Inflammatory macrophage treated with lipopolysaccharide for 1 hour (primary cell): ENCODE measurements at places on chromosomes 12 and 14.

DNA sequence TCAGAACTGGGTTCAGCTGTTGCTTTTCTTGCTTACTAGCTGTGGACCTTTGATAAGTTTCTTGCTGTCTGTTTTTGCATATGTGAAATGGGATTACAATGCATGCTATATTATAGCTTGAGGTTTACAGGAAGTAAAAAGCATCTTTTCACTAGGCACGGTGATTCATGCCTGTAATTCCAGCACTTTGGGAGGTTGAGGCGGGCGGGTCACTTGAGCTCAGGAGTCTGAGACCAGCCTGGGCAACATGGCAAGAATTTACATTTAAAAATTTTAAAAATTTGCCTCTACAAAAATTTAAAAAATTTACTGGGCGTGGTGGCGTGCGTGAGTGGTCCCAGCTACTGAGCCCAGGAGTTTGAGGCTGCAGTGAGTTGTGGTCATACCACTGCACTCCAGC lies 42.0 kb downstream of the CALM1 start:
- DNase-seq, result no peak

- no peak for DNase-seq
Measured at GRCh38 chr14:69987406-69988121, 108.3 kb downstream of the SMOC1 start.

DNA sequence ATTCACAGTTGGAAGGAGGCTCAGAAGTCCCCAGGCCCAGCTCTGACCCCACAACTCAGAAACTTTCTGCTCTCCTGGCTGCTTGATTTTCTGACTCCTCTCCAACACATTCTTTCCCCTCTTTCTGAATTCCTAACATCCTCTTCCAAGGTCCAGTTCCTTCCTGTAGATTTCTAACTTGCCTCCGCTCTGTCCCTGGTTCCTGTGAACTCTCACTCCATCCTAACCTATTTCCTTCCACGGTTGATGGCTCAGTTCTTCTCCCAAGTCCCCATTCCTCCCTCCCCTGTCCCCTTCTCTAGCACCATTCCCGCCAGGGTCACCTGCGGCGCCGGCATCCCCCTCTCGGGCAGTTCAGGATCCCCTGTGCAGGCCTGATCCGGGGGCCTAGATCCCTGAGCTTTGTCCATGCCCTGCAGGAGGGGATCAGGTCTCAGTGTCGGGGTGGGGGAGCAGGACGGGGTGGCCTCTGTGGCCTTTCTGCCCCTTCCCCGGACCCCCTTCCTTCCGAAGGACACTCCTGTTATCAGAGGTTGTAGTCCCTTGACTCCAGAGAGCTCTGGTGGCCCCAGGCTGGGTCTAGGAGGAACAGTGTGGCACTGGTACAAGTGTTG lies 6.0 kb upstream of the SLC22A17 start:
- no peak for DNase-seq

DNA sequence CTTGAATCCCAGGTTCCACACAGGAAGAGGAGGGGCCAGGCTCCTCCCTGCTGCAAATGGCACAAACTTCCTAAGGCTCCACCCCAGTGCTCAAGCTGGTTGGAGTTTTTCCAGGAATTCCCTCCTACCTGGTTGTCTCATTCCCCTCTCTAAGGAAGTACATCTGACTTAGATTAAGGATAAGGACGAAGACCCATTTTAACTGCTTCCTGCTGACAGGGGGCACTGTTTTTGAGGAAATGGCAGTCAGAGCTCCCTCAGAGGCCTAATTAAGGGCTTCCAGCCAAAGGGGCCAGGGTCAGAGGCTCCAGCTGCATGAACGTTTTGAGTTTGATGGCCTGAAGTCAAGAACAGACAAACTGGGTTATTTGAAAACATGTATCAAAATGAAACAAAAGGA lies 1084.7 kb downstream of the SLC6A15 start:
- DNase-seq, result no peak

- DNase-seq, result no peak
Measured at GRCh38 chr12:98572010-98572409, 21.5 kb upstream of the SLC25A3 start.

DNA sequence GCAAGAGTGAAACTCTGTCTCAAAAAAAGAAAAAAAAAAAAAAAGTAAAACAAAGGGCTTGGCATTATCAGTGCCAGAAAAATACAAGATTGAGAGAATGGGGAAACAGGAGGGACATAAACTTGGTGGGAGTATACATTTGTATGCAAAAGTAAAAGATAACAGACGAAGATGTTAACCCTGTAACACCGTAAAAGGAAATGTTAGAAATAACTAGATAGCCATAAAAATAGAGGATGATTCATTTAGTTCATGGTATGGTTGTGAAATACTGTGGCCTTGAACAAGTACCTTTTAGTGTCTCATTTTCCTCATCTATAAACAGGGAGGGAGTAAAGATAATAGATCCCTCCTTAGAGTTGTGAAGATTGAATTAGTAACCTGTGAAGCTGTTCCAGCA lies 33.3 kb downstream of the ATP2A2 start:
- peak; percentile 67 for DNase-seq

GRCh38 chr12:64753427-64753826 lies 5.8 kb downstream of the GNS start:
- DNase-seq, result no peak
